Camera-type eye (tissue), 1 donor: ENCODE measurements at places on chromosomes 3 and 15. TPM values are rescaled to one million over a fixed set of nuclear protein-coding genes. Genes with fewer than 3 reads are reported as not detected.

The CCDC39 gene
- total RNA-seq: 0.66 TPM

The STARD9 gene
- total RNA-seq: 40.4 TPM

The INSYN1 gene
- total RNA-seq: 19.9 TPM

The LRRN1 gene
- total RNA-seq: 61.6 TPM

The RTP2 gene
- total RNA-seq: not detected

The WDR49 gene
- 1.1 TPM for total RNA-seq

The IMPG2 gene
- 221 TPM for total RNA-seq

The DZIP1L gene
- total RNA-seq: 43.1 TPM

The SLC38A3 gene
- 21.4 TPM for total RNA-seq

The ONECUT1 gene
- total RNA-seq: 21.3 TPM

The CAPN3 gene
- 28.4 TPM for total RNA-seq

The LAMB2 gene
- total RNA-seq: 450 TPM

The LRRC2 gene
- total RNA-seq: 3.6 TPM

The TIGIT gene
- not detected for total RNA-seq

The SMAD6 gene
- 21.2 TPM for total RNA-seq

The NLGN1 gene
- total RNA-seq: 74.2 TPM

The SYNM gene
- total RNA-seq: 32.7 TPM

The TUSC7 gene
- total RNA-seq: not detected

The TMEM108 gene
- total RNA-seq: 16.1 TPM

The CFAP161 gene
- 1.2 TPM for total RNA-seq

The TOP2B gene
- 321 TPM for total RNA-seq

The GOLGA8N gene
- total RNA-seq: 16.3 TPM

The SLC9C1 gene
- 1.5 TPM for total RNA-seq

The CCR9 gene
- not detected for total RNA-seq

The MYNN gene
- total RNA-seq: 36.2 TPM

The MYRIP gene
- total RNA-seq: 8.6 TPM

The SNTN gene
- total RNA-seq: not detected
